ENCODE measurements at places on chromosomes 1 and 21.
A peak's percentile ranks its signal among the peaks of the same experiment; 100 is the strongest.

DNA sequence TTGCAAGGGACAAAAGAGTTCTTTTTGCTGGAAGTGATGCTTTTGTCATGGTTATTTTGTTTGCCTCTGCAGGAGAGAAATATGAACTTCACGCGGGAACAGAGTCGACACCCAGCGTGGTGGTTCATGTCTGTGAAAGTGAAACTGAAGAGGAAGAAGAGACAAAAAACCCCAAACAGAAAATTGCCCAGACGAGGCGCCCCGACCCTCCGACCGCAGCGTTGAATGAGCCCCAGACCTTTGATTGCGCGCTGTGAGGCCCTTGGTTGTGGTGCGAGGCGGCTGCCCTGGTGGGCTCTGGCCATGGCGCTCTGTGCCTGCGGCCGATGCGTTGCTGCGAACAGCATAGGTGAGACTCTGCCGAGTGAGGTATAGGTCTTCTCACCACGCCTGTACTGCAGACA lies 20.9 kb upstream of the NCMAP start:
- peak; percentile 69 for DNase-seq

- no peak for DNase-seq
Observed at GRCh38 chr1:22402356-22403053, 49.1 kb upstream of the ZBTB40 start.

DNA sequence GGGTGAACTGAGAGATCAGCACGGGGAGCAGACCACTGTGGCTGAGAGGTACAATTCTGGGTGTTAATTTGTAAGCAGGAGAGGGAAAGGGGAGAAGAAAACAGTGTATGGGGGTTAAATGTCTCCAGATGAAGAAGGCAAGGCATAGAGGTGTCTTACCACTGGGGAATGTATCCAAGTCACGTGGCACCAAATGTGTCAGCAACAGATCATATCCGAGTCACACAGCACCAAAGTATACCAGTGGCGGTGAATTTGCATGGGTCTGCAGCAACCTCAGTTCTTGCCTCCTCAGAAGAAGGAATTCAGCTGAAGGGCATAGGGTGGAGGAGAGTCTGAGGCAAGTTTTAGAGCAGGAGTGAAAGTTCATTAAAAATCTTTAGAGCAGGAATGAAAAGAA lies 21.2 kb upstream of the SYCP1 start:
- DNase-seq: no peak

GRCh38 chr1:151293093-151293492 lies 11.0 kb downstream of the ZNF687 start:
- no peak for DNase-seq

DNA sequence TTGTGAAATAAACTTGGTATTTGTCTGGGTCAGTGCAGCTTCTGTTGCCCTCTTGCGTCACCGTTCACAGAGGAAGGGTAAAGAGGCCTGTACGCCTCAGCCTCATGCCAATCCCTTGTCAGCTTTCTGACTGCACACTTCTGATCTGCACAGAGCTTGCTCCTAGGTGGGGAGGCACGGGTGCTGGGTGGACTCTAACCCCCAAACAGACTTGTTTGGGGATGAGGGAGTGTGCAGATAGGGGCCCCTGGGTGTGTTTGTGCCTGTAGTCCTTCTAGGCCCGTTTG lies 803 bp upstream of the B4GALT2 start:
- no peak for DNase-seq

DNA sequence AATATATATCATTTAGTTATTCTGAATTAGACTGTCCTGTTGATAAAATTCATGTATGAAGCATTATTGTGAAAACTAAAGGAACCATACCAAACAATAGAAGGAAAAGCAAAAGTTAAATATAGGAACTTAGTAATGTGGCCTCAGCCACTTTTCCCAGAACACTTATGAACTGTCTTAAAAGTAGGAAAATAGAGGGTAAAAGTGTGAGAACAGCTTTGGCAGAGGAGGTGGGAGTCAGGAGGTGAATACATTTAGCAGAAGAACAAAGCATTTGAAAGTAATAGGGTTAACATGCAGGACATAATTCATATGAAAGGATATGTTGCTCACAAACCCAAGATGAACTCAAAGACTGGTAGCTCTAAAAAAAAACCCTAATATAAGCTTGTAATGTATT lies 121.9 kb downstream of the KCNT2 start:
- DNase-seq: no peak

DNA sequence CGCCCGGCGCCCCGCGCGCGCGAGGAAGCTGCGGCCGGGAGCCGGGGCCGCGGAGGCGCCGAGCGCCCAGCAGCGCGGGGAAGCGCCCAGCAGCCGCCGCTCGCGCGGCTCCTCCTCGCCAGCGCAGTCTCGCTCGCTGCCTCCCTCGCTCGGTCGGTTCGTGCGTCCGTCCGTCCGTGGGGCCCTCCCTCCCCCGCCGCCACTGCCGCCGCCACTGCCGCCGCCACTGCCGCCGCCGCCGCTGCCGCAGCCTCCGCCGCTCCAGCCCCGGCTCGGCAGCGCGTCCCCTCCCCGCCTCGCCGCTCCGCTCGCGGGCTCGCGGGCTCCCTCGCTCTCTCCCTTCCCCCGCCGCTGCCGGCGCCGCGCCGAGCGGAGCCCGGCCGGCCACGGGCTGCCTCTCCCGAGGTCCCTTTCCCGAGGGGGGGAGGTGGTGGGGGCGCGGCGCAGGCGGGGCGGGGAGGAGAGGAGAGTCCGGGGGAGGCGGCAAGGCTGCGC lies at the start of gene KCND3:
KCND3 (minus strand) TSS at position 138 of the 495 bp plus-strand sequence.
- no peak for DNase-seq

GRCh38 chr21:32978331-32979270 lies 47.1 kb upstream of the OLIG2 start:
- DNase-seq: no peak

GRCh38 chr1:54980528-54981241 lies at the start of gene TMEM61:
TSS of gene TMEM61 (plus strand) at chr1:54980628. CDS start at chr1:54981066, 438 bp downstream.
- DNase-seq: no peak

DNA sequence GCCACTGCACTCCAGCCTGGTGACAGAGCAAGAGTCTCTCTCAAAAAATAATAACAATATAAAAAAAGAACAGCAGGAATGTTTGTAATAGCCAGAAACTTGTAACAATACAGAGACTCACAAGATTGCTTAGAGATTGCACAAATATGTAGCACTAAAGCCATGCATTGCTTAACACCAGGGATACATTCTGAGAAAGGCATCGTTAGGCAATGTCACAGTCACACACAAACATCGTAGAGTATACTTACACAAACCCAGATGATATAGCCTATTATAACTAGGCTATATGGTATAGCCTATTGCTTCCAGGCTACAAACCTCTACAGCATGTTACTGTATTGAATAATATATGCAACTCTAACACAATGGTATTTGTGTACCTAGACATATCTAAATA lies 45.3 kb downstream of the GPATCH2 start:
- DNase-seq: no peak

- DNase-seq: no peak
Observed at GRCh38 chr1:57063406-57064125, 97.8 kb upstream of the C8B start.

DNA sequence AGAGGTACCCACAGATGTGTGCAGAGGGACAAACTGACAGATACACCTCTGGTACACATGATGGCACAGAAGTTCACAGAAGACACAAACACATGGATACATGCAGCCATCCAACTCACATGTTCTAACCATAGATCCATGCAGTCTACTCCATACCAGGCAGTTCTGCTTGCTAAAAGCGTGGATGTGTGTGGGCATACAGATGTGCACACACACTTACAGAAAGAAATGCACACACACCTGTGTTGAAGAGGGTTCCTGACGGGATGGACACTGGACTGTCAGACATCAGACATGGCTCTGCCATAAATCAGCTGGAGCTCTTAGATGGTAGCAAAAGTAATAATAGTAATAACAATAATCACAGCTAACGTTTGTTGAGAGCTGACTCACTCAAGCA lies 6.8 kb downstream of the CD52 start:
- DNase-seq: no peak

DNA sequence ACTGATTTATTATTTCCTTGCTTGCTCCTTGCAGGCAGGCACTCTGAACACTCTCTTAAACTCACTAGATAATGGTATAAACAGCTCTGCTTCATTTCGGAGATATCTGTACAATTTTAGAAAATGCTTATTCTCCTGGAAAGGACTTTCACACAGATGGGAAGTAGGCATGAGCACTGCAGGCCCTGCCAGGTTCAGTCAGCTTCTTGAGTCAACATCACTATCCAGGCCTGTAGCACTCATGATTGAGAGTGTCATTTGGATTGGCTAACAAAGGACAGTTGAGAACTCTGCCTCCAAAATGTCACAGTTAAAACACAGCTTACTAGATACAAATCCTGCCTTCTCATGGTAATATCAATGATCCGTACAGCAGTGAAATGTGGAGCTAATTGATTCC lies 181.9 kb downstream of the CYYR1 start:
- no peak for DNase-seq

GRCh38 chr1:203271018-203271743 lies 34.1 kb upstream of the BTG2 start:
- peak; percentile 76 for DNase-seq

- DNase-seq: no peak
Observed at GRCh38 chr1:73611681-73612080, 586.3 kb downstream of the LRRIQ3 start.

DNA sequence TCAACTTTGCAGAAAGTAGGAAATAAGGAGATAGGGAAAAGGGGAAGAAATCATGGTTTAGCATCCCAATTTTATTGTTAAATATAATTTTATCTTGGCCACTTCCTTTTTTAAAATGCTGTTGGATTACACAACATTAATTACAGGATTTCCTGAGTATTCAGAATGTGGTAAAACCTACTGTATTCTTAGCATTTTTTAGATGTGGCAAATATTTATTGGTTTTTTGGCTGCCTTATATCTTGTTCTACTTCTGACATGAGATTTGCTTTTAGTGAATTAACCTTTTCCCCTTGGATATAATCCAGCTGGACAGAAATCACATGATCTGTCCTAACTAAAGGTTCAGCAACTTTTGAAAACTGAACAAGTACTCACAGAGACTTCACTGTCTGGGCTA lies 104.9 kb downstream of the PTGS2 start:
- DNase-seq: no peak

DNA sequence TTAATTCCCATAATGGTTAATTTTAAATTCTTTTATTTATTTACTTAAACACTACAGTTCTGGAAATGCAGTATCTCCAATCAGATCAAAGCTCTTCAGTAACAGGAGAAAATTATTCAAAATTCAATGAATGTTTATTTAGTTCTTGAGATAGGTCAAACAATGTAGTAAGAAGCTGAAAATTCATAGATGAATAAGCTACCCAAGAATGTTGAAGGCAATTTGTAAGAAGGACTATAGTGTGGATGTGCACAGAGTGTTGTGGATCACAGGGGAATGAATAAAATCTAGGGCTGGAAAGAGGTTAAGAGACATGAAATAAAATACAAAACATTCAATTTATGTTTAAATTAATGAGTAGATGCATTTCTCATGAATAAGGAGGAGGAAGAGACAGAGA lies 72.0 kb downstream of the OLFM3 start:
- DNase-seq: no peak

- DNase-seq: no peak
Observed at GRCh38 chr1:169873582-169874199, 20.0 kb downstream of the SCYL3 start.

DNA sequence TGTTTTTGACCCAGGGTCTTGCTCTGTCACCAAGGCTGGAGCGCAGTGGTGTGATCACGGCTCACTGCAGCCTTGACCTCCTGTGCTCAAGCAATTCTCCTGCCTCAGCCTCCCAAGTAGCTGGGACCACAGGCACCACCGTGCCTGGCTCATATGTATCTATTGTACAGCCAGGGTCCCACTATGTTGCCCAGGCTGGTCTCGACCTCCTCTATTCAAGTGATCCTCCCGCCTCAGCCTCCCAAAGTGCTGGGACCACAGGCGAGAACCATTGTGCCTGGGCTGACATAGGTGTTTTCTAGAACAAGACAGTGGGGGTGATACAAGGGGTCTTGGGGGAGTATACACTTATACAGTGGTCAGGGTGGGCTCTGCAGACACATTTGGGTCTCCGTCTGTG lies 17.5 kb downstream of the FTCD start:
- no peak for DNase-seq

GRCh38 chr1:201739492-201740085 lies 89.4 kb upstream of the IPO9 start:
- DNase-seq: peak; percentile 64

GRCh38 chr1:247332215-247332622 lies 552 bp upstream of the ZNF496 start:
- peak; percentile 65 for DNase-seq

- no peak for DNase-seq
Observed at GRCh38 chr1:210557426-210558077, 228.8 kb downstream of the HHAT start.

DNA sequence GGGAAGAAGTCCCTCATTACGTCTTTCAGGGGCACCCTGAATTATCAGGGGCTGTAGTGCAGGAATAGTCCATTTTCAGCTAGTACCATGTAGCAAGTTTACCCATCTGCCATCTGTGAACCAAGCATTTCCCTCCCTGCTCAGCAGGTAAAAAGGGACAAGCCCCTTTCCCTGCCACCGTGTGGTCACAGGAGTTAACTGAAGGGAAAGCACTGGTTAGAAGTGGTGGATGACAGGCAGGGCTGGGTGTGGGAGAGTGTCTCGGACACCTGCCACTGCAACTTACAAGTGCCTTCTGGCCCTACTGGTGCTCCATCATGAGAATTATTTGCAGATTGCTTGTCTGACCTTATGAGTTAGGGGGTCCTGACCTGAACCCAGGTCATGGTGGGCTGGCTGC lies 32.0 kb upstream of the IGSF5 start:
- DNase-seq: no peak

- no peak for DNase-seq
Observed at GRCh38 chr1:86992861-86993260, 78.4 kb downstream of the HS2ST1 start.

DNA sequence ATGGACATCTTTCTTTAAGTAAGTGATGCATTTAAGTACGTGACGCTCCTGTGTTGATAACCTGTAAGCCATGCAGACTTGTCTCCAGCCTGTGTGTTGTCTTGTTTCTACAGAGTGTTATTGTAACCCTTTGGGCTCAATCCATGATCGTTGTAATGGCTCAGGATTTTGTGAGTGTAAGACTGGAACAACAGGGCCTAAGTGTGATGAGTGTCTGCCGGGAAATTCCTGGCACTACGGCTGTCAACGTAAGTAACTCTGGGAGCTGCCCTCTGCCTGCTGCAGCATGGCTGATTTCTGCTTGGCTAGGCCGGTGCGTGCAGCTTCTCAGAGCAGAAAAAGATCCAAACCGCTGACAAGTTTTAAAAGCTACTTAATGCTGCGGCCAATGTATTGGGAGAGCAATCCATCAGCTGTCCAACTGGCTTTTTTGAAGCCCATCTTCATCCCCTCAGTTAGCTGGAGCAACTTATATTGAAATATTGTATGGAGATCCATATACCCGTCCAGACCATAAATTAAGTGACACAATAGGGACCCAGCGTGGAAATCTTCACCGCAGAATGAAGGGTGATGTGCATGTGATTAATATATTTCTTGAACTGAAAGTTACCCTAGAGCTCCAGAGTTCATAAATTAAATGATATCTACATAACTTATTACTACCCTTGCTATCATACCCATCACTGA lies 295.9 kb downstream of the NTNG1 start:
- DNase-seq: no peak

GRCh38 chr1:31593136-31593665 lies 16.9 kb downstream of the TINAGL1 start:
- DNase-seq: no peak
